ENCODE measurements at places on chromosomes 6 and 20.

GRCh38 chr6:2962636-2963035 is 8.7 kb downstream of the SERPINB6 start:
- no peak for DNase-seq

DNA sequence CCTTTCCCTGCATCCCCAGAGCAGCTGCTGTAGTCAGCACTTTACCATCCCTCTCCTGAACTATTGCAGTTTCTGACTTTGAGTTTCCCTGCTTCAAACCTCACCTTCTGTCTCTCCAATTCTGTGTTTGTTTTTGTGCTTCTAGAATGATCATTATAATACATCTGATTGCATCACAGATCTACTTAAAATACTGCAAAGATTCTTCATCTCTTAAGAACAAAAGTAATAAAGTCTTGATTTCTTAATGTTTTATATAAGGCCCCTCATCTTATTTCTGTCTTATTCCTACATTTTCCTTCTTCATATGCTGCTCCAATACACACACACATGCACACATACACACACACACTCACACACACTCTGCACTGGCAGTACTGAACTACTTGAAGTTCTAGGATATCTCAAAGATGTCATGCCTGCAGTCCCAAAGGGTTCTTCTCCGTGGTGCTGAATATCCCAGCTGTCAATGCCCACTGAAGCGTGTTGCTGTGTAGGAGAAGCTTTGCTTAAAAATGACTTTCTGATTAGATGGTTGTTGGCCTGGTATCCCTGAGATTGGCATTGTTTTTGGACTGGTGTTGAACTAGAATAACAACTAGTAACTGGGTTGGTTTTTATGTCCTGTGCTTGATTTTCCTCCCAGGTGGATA is 97.2 kb downstream of the MAP3K4 start:
- DNase-seq = no peak

DNA sequence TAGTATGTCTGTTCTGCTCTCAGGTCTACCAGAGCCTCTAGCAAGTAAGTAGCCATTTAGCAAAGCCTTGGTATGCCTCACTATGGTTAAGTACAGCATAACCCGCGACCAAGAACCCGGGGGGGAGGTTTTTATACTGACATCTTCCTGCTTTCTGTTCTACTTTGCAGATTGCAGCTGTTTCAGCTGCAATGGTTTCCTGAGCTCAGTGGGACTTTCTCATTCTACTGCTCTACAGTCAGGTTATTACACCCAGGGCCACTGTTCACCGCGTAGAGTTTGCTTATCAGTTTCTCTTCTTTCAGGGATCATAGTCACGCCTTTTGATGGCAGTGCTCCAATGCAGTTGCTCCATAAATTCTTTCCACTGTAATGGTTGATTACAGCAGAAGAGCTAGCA is 631.3 kb downstream of the TFAP2A start:
- no peak for DNase-seq

DNA sequence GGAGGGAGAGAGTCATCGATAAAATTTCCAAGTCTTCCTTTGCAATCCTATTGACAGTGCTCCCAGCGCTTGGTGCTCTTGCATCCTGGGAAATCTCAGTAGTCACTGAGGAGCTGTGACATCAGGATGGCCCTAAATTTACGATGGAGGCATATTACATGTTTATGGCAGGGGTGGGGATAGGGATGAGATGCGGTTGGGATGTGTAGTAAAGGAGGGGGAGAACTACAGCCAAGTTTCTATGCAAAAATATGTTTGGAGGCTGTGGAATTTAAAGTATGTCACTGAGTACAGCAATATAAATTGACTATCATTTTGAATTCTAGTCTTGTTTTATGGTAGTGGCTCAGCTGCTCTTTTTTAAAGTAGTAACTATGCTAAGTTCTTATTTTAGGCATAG is 544.9 kb downstream of the PKHD1 start:
- DNase-seq = no peak

DNA sequence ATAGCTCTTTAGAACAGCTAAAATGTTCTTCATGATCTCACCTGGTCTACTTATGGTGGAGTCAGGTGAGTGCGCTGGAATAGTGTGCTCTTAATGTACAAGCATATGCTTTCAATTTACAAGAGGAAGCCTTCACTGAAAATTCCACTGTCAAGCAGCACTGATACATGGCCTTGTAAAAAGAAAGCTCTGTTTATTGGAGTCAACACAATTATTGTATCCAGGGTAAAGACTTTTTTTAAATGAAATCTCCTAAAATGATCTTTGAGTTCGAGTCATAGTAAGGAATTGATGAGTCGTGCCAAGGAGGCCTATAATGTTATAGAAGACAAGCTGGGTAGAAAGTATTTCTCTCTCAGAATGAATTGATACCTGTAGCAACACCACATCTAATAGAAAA is 41.6 kb upstream of the CARMIL1 start:
- DNase-seq = no peak

- no peak for DNase-seq
These were observed 25.3 kb upstream of the ZNFX1 start for GRCh38 chr20:49303065-49303552.

GRCh38 chr6:158910484-158911440 is 89.2 kb downstream of the RSPH3 start:
- no peak for DNase-seq

DNA sequence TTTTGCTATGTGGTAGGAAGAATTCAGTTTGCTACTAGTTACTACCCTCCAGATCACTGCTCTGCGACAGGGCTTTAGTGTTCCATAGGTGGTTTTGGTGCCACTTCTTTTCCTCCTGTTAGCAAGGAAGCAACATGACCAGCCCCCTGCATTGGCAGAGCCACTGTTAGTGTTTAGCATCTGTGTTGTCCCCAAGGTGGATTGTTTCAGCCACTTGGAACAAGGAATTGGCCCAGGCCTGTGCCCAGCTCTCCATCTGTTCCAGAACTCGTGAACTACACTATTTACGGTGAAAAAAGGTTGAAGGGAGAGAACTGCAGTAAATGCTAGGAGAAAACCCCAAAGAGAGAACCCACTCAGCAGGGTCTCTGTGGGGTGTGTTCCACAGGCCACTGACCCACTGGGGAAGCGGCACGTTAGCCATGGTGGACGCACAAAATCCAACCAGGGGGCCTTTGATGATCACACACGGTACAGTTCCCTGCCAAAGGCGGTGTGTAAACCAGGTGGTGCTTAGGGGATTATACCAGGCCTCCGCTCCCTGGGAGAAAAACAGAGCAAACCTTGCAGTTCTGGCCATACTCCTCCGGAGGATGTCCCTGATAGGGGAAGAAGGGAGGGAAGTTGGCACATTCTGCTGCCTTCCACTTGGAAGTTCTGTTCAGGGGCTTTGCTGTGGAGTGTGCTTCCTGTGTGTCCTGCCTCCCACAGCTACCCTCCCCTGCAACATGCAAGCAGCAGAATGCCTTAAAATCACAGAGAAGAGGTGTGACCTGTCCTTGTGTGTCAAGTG is 72.3 kb downstream of the LYRM2 start:
- DNase-seq = no peak

- peak; percentile 61 for DNase-seq
These were observed 78.3 kb upstream of the CTNNBL1 start for GRCh38 chr20:37615340-37616109.

GRCh38 chr6:36963451-36964290 is 9.1 kb downstream of the PI16 start:
- no peak for DNase-seq

GRCh38 chr6:109455437-109456110 is at the start of gene MICAL1:
Gene MICAL1 (minus strand): TSS chr6:109455772. CDS start chr6:109454196, 1,576 bp downstream.
- peak; percentile 40 for DNase-seq

DNA sequence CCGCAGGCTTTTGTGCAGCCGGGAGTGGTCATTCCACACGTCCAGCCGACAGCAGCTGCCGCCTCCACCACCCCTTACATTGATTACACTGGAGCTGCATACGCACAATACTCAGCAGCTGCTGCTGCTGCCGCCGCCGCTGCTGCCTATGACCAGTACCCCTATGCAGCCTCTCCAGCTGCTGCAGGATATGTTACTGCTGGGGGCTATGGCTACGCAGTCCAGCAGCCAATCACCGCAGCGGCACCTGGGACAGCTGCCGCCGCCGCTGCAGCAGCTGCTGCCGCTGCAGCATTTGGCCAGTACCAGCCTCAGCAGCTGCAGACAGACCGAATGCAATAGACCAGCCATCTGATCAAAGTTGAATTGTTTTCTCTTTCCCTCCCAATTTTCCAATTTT is 10.6 kb downstream of the RBM24 start:
- DNase-seq = no peak

- DNase-seq = peak; percentile 25
These were observed 3.5 kb downstream of the C6orf132 start for GRCh38 chr6:42138630-42139619.

GRCh38 chr20:50710492-50711063 is 19.2 kb upstream of the RIPOR3 start:
- no peak for DNase-seq

GRCh38 chr6:137866200-137866913 is 702 bp upstream of the TNFAIP3 start:
- DNase-seq = no peak

DNA sequence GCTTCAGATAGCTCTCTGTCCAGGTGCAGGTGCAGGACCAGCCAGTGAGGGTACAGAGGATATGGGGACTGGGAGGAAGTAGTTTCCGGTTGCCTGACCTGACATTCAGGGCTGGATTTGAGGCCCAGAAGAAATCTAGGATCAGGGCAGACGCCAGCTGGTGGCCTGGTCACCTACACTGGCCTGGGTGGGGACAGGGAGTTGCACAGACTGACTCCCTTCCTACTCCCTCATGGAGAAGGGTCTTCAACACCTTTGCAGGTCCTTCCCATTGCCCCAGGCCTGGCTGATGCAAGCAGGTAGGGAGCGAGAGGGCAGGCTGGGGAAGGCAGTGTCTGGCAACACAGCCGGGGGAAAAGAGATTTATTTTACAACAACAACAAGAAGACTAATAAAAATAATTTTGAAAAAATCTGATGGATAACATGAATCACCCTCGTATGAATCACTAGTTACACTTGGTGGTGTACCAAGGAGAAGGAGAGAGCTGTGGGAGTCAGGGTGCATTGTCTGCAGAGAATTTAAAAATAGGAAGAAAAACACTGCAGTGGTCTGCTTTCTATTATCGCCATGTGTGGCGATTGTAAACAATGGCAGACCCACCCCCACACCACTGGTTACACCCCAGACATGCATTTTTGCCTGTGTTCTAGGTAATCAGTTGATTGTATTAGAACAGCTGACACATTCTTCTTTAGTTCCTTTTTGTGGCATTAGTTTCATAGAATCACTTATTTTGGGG is 62.3 kb upstream of the SNX9 start:
- DNase-seq = no peak

GRCh38 chr6:48280035-48280620 is 169.1 kb upstream of the PTCHD4 start:
- no peak for DNase-seq

DNA sequence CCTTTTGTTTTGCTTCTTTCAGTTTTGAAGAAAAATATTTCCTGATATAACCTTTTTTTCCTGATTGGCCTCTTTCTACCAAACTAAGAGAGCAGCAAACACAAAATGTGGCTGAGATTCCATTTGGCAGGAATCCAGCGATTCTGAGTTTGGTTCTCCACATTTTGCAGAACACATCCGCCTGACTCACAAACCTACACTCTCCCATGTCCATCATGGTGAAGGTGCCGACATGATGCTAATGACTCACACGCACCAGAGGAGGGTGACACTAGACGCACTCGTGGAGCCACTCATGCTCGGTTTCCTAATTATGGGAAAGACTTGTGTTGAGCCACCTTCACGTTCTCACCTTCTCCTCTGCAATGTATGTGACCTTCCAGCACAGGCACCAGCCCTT is 45.9 kb upstream of the DUSP22 start:
- DNase-seq = no peak

- no peak for DNase-seq
These were observed 955.1 kb downstream of the KIF16B start for GRCh38 chr20:15618110-15618509.

- peak; percentile 48 for DNase-seq
These were observed 172.6 kb downstream of the BMP2 start for GRCh38 chr20:6940048-6940447.

- DNase-seq = no peak
These were observed 244.5 kb downstream of the CDC5L start for GRCh38 chr6:44631968-44632367.

- DNase-seq = peak; percentile 25
These were observed 27.9 kb downstream of the CDYL start for GRCh38 chr6:4804095-4804494.

DNA sequence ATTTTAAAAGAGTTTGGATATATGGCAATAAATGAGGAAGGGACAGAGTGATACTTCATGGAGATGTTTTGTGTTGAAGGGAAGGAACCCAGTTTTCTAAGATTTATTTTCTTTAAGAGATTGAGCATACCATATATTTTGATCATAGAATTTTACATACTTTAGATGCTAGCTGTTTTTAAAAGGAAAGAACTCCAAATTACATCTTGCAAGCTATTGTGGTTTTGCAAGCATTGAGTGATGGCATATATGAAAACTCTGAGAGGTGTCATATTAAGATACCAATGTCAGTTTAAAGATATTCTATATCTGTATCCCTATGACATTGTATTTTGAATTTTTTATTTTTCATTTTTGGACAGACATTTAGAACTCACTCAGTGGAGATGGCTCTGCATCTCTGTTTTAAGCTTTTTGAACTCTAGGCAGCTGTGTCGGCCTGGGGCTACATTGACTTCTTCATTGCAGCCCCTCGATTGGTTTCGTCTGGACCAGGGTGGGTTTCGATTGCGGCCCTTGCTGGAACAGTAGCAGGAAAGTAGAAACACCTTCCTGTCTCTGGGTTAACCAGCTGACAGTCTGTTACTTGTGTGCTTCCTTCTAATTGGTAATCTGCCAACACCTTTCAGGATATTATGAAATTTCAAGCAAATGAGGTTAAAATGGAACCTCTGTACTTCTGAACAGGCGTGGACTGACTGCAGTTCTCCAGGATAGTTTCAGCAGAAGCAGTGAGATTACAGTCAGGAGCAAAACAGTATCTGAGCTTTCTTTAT is 14.0 kb downstream of the IGF2R start:
- DNase-seq = no peak

DNA sequence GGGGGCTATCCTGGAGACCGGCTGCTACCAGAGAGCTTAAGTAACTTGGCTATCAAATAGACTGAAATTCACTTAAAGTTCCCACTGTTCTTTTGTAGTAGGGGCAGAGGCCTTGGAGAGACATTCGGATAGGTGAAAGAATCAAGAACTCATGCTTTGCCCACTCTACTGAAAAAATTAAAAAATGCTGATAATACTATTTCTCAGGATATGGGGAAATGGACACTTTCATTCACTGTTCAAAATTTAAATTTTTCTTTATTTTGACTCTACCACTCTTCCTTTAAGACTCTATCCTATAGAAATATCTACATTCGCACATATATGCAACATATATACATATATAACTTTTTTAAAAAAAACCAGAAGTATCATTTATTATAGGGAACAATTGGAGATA is 117.8 kb upstream of the CHD6 start:
- DNase-seq = no peak

- peak; percentile 80 for DNase-seq
These were observed 220.8 kb upstream of the FOXA2 start for GRCh38 chr20:22805219-22805618.

Data from A549 (cell line).